ENCODE measurements at places on chromosomes 16 and 17.

- peak; percentile 43 for DNase-seq
Observed at GRCh38 chr16:86697715-86698114, 119.4 kb downstream of the FOXL1 start.

DNA sequence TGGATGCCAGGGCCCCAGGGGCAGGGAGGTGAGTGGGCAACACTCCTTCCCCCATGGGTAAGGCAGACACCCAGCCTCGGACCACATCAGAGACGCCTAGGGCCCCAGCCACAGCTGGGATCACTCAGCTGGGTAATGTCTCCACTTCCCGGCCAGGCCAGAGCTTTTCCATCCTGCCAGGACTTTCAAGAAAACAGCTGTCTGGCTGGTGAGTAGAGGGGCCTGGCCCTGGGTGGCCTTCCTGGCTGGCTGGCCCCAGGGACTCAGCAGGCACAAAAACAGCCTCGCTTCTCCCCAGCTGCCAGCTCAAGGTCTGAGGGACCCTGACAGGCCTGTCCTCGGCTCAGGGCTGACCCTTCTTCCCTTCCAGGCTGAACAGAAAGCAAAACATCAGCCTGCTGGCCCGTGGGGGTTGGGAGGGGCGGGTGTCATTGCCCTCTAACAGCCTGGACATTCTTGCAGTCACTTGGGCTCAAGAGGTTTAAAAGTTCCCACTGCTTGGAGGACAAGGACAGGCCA lies 45.3 kb upstream of the JPH3 start:
- DNase-seq: no peak

DNA sequence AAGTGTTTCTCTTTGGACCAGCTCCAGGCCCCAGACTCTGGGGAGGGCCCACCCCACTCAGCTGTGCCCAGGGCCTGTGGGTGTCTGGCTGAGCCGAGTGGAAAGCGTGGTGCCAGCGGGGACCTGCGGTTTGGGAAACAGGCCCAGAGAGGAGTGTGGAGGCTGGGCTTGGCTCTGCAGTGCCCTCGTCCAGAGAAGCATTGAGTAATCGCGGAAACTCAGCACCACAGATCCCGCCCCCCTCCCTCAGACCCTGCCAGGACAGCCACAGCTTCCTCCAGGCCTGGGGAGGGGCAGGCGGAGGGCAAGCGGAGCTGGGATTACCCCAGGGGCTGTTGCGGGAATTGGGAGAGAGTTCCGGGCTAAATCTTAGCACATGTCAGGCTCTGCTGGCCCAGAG lies 14.6 kb upstream of the PITPNA start:
- peak; percentile 31 for DNase-seq

- no peak for DNase-seq
Observed at GRCh38 chr16:19177111-19177739, 9.2 kb downstream of the SYT17 start.

DNA sequence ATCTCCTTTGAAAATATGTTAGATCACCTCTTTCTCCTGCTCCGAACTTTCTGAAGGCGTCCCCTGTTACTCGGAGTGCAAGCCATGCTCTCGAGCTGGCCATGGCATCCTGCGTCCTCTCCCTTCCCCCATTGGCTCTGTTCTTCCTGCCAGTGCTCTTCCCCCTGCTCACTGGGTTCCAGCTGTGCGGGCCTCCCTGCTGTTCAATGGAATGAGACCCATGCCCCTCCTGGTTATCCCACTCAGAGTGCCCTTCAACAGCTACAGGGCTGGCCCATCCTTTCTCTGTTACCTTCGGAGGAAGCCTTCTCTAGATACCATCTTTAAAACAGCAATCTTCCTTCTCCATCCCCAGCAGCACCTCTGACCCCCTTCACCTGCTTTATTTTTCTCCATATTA lies 504.3 kb downstream of the MAF start:
- no peak for DNase-seq

DNA sequence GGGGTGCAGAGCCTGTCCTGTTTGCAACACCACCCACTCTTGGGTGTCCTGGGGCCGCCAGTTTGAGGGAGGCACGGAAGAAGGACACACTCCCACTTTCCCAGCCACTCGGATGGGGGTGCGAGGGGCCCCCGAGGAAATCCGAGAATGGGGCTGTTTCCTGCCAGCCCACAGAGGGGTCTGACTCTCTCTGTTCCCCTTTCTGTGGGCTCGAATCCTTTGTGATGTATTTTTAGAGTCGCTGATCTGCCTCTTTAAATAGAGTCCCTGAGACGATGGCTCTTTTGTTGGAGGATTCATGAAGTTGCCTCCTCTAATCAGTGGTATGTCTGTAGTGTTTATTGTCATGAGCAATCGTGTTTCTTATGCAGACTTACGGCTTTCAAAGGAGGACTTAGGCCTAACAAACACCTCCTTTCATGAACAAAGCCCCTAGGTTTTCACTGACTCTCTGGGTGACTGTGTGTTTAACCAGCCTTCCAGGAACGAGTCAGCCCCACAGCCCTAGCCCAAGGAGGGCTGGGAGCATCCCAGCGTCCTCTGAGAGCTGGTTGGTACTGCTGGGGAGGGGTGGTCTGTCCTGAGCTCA lies 29.1 kb downstream of the CIBAR2 start:
- no peak for DNase-seq

- DNase-seq: peak; percentile 81
Observed at GRCh38 chr17:48814504-48814903, 2.5 kb downstream of the TTLL6 start.

DNA sequence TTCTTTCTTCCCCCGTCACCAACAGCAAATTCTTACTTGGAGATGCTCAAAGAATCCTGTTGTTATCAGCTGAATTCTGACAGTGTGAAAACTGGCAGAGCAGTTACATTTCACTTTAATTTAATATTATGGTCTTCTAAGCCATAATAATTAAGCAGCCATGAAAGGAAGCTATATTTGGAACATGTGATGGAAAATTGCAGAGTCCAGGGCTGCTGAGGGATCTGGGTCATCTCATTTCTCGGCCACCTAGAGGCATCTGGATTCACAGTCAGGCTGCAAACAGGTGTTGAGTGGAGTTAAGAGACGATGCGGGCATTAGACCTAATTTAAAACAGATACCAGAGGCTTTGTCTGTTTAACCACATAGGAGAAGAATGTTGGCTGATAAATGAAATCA lies 38.4 kb downstream of the CHD9NB start:
- DNase-seq: no peak

- peak; percentile 29 for DNase-seq
Observed at GRCh38 chr16:14354561-14355351, 275.3 kb downstream of the PARN start.

DNA sequence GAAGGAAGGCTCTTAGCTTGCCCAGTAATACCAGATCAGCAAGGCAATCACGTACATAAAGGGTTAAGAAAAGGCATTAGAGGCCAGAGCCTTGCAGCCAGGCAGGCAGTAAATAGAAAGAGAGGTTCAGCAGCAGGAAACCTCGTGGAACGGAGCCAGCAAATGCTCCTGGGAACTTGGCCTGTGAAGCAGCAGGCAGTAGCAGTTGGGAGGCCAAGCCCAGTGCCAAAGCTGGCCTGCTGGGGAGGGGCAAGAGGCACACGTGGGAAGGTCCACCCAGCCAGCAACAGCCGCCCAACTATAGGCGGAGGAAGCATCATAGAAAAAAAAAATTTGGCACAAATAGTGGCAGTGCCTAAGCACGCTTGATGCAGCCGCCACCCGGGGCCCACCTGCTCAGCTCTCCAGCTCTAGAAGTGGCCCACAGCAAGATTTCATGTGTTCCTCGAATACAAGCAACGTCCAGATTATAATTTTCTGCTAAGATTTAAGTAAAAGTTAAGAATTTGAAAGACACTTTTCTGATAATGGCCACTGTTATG lies 2339.5 kb downstream of the TP53TG3F start:
- no peak for DNase-seq

GRCh38 chr17:17044846-17045561 lies 2.7 kb downstream of the MPRIP start:
- DNase-seq: peak; percentile 81

DNA sequence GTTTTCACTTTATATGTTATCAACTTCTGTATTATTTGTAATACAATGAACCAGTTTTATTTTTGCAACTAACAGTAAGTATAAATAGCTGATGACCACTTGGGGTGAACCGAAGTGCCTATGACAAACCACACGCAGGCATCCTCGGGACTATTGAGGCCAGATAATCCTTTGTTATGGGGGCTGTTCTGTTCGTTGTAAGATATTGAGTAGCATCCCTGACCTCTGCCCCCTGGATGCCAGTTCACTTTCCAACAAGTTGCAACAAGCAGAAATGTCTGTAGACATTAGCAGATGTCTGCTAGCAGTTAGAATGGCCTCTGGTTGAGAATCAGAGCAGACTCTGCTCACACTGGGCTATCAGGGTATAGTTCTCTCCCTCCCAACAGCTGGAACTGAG lies 277.0 kb downstream of the WWOX start:
- no peak for DNase-seq

GRCh38 chr16:25855063-25855462 lies 163.3 kb downstream of the HS3ST4 start:
- no peak for DNase-seq

DNA sequence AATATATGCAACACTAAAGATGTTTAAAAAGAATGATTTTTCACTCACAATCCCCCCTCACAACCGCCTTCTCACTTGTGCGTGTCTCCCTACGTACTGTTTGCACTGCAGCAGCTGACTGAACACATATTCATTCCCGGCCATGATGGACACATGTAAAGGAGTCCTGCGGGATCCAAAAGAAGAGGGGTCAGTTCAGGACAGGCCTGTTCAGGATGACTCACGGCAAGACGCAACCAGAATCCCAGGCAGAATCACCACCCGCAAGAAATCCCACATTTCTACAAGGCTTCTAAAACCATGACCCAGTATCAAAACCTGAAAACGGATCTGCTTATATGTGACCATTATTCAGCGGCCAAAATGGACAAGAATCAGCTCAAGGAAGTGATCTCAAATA lies 52.3 kb downstream of the CYB5D2 start:
- no peak for DNase-seq

GRCh38 chr17:74235040-74235581 lies 21.7 kb downstream of the TTYH2 start:
- DNase-seq: no peak

GRCh38 chr16:3188675-3188924 lies 596 bp downstream of the OR1F1 start:
- no peak for DNase-seq

GRCh38 chr17:20206068-20206467 lies 196.9 kb downstream of the SPECC1 start:
- no peak for DNase-seq

DNA sequence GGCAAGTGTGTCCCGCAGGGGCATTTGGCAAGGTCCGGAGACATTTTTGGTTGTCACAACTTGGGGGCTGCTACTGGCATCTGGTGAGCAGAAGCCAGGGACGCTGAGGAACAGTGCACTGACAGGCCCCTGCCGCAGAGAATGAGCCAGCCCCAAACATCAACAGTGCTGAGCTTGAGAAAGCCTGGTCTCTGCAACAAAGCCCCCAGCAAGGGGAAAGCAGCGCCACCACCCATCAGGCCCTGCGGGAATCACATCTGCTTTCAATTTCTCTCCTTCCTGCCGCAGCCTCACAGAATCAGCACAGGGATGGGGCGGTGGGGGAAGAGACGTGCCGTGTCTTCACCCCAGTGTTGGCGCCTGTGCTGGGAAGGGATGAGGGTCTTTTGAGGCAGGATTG lies 14.8 kb upstream of the PRPSAP1 start:
- no peak for DNase-seq

DNA sequence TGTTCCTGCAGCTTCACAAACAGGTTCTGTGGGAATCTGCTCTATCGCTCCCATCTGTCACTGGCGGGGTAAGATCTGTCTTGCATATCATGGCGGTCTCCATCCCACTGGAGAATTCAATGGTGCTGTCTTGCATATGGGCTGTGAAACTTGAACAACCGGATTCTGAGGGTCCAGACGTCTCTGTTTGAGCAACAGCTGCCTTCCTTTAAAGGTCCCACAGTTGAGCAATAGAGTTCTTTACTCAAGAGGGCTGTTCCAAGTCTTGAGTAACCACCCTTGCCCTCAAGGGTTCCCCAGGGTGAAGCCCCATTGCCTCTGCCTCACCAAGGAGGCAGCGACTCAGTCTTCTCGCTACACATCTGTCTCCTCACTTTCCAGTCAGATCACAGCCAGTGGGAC lies 50.8 kb downstream of the ZFHX3 start:
- no peak for DNase-seq

DNA sequence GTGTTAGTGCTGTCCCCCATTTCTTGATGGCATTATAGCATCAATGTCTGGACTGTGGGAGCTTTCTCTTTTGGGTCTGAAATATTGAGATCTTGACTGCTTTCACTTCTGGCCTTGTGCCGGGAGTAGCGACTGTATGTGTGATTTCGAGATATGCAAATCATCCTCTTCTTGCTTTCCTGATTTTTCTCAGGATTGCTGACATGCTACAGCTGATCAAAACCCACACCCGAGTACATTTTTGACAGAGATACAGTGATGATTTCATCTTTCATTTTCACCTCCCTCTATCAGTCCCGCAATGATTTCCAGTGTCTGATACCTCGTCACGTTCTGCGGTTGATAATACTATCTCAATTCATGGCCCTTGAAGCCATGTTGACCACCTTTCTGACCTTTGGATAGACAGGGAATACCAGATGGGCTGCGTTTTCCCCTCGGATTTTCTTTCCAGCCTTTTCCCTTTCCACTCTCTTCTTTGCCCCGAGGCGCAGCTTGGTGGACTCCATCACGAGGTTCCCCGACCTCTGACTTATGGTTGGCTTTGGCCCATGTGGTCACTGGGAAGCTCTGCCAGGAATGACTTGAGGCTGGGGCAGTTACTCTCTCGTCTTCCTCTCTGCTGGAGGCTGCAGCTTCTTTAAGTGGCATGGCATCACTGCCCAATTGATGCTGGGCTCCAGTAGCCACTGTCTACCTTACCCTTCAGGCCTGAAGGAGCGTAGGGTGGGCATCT lies 184.4 kb downstream of the SNX29 start:
- no peak for DNase-seq

DNA sequence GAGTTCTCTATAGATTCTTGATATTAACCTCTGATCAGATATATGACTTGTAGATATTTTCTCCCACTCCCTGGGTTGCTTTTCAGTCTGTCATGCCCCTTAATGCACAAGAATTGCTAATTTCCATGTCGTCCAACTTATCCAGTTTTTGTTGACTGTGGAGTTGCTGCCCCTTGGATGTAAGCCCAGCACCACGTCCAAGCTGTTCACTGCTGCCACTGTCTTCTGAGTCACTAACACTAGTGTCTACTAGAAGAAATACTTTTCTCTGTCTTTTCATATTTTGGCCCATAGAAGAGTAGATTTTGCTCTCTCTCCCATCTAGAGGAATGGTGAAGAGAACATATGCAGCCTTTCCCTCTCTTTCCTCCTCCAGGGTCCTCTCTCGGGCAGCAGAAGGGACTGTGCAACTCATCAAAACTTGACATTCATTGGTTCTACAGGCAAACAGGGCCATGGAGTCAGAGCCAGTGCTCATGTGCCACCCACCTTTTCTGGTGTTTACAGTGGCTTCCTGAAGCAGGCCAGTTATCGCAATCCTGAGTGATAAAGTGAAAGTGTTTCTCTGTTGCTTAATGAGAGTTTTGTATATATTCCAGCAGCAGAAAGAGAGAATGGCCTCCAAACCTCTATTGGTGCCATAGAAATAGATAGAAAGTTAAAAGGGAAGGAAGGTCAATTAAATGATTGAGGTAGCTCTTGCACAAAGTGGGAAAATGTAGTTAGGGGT lies 22.6 kb upstream of the PMP22 start:
- no peak for DNase-seq
